ENCODE measurements at places on chromosomes 12 and 14.
A peak's percentile ranks its signal among the peaks of the same experiment; 100 is the strongest.

DNA sequence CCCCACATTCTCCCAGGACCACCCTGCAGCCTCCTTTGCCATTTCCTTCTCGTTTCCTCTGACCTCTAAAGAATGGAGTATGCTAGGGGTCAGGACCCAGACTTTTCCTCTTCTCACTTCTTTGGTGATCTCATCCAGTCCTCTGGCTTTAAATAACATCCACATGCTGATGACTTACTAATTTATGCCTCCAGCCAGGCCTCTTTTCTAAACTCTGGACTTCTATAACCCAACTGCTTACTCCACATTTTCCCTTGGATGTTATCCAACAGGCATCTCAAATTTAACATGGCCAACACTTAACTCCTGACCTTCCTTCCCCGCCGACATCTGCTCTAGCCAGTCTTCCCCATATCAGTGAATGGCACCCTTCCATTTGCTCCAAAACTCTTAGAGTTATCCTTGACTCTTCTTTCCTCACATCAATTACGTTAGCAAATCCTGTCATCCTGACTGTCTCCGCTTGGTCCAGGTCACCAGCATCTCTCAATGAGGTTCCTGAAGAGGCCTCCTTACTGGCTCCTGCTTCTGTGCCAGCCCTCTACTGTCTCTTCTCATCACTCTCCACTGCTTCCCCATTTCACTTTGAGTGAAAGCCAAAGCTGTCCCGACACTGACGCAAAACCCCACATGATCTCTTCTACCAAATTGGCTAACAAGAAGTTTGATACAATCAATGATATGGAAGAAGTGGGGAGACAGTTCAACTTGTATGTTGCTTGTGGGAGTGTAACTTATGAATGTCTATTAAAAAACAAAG is 42.7 kb downstream of the TMBIM6 start:
- no peak for DNase-seq

GRCh38 chr12:13200841-13201240 is 4.3 kb downstream of the EMP1 start:
- DNase-seq = no peak

- no peak for DNase-seq
These were observed 11.4 kb downstream of the APAF1 start for GRCh38 chr12:98656289-98657101.

- no peak for DNase-seq
These were observed 5.0 kb downstream of the REM2 start for GRCh38 chr14:22887990-22888378.

DNA sequence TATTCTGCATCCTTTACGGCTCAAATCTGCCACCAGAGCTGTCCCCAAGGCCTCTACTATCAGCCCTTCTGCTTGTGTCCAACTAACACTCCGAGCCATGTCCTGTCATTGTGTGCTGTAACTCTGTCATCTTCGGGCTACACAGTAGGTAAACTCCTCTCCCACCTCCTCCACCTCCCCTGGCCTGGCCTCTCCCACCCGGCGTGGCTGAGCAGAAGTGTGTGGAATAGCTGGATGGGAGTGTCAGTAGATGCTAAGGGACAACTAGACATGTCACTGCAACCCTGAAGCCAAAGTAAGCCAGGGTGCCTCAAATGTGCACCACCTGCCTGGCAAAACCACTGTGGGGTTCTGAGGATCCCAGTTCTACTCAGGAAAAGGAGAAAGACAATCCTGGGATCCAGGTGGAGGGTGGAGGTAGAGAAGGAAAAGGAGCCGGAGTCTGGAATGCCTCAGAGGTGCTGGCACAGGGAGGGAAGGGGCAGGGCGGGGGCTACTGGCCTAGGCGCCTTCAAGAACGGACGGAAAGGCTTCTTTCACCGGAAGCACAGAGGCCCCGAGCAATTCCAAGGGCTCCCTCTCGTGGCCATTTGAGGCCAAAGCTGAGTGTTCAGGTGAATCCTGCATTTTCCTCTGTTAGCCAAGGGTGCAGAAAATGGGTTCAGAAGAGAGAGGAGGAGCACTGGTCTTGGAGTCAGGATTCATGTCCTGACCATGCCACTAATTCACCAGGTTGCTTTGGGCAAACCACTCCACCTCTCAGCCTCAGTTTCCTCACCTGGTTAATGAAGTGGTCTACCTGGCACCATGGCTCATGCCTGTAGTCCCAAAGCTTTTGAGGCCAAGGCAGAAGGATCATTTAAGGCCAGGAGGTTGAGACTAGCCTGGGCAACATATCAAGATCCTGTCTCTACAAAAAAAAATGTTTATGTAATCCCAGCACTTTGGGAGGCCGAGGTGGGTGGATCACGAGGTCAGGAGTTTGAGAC is 20.5 kb upstream of the FAM181A start:
- peak; percentile 1 for DNase-seq

DNA sequence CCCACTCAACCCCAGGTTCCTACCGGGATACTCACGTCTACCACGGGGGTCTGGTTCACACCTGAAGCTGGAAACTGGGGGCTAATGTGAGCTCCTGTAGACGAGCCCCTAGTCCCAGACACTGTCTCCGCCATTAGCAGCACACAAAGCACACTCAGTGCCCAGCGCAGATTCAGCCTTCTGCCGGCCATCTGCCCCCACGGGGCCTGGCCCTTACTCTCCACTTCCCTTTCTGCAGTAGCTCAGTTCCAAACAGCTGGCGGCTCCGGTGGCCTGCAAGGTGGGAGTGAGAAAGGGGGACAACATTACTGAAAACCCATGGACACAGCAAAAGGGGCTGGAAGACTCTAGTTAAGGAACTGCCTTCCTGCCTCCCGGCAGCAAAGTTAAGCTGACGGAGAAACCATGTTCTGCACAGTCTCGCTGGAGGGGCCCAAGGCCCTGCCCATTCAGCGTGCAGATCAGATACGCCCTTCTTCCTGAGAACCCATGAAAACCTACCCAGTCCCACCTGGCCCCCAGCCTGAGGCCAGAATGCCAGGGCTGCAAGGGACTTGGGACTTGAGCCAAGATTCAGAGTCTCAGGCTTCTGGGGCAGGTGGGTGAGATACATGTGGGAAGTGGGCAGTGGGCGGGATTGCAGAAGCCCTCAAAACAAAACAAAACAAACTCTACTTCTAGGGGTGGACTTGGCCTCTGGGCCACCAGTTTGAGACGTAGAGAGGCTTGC is 2.1 kb downstream of the SLC8B1 start:
- no peak for DNase-seq

DNA sequence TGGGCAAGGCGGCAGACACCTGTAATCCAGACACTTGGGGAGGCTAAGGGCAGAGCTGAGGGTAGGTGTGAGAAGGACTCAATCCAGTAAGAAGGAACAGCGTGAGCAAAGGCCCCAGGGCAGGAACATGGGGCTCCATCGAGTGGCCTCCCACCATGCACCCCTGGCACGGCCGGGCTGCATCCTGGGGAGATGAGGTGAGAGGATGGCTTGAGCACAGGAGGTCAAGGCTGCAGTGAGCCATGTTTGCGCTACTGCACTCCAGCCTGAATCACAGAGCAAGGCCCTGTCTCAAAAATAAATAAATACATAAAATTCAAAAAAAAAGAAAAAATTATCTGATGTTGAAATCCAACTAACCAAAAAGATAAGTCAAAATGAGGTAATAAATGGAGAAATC is 58.5 kb downstream of the ARL6IP4 start:
- no peak for DNase-seq

DNA sequence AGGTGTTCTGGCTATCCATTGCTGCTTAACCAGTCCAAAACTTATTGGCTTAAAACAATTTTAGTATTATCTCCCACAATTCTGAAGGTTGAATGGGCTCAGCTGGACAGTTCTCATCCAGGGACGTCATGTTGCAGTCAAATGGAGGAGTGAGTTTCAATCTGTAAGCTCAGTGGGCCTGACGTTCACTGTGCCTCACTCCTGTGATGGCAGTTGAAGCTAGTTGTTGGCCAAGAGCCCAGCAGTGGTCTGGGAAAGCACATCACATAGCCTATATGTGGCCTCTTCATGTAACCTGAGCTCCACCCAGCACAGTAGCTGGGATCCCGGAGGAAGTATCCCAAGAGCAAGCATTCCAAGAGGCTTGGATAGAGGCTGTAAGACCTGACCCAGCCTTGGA is 40.6 kb upstream of the CDKN3 start:
- DNase-seq = no peak

DNA sequence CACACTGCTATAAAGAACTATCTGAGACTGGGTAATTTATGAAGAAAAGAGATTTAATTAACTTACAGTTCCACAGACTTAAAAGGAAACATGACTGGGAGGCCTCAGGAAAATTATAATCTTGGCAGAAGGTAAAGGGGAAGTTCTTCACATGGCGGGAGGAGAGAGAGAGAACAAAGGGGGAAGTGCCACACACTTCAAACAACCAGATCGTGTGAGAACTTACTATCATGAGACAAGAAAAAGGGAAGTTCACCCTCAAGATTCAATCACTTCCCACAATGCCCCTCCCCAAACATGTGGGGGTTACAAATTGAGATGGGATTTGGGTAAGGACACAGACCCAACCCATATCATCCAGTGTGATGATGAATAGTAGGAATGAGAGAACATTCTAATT is 366.5 kb downstream of the LRFN5 start:
- DNase-seq = no peak

DNA sequence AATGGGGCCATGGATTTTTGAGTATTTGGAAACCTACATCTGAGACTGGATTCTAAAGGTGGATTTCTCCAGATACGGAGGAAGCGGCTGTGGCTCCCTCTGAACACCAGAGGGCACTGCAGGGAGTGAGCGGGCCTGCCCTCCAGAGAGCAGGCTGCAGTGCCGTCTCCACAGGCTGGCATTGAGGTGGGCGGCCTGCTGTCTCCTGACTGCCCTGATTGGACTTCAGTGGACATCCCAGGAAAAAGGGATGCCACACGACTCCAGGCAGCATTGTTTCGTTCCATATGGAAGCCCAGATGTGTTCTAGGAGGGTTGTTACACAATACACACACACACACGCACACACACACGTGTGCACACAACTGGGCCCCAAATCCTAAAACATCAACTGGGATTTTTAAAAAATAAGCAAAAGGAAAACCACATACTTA is 20.9 kb upstream of the ANO2 start:
- DNase-seq = no peak

All from epithelial cell of proximal tubule (primary cell).